ENCODE measurements at places on chromosomes 11 and 22.

DNA sequence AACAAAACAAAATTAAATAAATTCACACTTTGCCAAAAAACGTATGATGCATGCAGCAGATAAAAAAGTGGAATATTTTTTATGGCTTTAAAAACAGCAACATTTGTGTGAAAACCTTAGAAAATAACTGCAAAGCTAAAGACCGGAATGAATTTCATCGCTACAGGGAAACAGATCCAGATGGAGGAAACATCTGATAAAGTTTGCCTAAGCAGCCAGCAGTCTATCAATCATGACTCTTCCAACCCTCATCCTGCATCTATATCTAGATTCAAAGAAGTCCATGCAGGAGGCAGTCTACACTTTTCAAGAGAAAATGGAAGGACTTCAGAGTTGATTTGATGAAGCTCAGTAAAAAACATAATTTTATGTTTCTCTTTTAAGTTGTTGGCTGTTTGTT is 126.8 kb downstream of the SWAP70 start:
- no peak for DNase-seq

- no peak for DNase-seq
Measured at GRCh38 chr11:65712633-65713076, 603 bp downstream of the KAT5 start.

DNA sequence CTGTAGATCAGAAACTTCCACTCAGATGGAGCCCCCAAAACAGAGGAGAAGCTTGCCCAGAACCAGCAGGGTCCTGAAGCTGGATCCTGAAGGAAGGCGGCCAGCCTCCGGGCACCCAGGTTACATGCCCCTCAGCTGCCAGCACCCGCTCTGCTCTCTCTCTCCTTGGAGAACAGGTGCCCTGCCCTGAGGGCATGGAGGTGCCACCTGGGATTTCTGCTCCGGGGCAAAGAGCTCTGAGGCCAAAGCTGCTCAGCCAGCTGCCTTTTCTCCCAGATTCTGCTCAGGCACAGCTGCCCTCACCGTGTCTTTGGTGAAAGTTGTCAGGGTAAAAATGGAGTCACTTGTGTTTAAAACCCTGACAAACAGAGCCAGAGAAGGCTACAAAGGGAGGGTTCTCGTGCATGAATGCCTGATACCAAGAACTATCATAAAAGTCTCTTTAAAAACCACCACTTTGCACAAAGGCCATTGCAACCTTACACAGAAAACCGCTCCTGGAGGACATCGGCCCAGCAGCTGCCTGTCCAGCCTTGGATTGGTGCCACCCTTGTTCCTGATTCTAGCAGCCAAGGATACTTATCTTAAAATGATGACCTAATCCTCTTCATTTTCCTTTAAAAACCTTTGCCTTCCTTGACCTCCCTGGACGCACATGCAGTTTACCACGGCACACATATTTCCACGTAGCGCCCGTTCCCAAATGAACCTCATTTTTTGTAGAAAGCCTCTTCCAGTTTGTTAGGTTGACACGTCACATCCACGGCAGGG is 140.0 kb downstream of the CACNA1I start:
- no peak for DNase-seq

DNA sequence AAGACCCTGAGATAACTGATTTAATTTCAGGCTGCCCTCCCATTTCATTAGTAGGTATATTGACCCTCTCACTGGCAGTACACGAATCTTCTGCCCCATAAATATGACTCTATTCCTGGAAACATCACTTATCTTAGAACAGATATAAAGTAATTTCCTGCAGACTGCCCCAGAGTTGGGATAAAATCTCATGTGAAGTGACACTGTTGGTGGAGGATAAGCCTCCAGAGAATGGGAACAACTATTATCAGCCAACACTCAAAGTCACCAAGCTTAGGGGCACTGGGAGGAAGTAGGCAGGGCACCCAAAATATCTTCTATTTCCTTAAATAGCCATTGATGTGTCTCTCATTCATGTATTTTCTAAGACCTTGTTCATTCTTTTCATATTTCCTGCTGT is 8.2 kb downstream of the OR51B5 start:
- no peak for DNase-seq

- DNase-seq = no peak
Measured at GRCh38 chr11:77457340-77457739, 16.6 kb downstream of the PAK1 start.

GRCh38 chr11:14538271-14538925 is 18.2 kb upstream of the PSMA1 start:
- no peak for DNase-seq

DNA sequence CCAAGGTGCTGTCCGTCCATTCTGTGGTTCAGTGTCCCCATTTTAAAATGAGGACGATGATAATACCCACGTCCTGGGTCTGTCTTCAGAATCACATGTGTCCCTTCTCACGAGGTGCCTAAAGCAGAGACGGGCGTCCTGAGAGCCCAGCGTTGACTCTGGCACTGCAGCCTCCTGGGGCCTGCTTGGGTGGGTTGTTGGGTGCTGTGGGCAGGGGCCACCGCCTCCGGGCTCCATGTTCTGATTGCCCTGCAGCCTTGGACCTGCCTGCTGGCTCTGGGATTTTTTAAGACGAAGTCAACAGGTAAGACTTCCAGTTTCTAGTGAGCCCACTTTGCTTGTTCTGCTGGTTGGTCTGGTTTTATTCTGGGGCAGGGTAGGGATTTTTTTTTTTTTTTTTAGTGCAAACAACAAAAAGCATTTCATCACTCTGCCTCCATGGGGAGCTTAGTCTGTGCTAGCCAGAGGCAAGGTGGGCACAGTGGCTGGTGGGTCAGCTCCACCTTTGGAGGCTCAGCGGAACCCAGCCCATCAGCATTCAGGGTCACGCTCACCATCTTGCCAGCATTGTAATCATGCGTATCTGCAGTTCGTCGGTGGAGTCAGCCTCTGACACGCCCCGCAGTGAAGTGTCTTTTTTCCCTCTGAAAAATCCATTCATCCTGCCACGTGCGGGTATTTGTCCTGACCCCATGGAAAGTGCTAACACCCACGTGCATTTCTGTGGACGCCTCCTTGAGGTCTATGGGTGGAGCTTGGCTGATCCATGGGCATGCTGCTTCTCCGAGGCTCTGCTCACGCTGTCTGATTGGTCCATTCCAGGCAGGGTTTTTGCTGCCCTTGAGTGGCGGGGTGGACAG is 28.3 kb downstream of the NADSYN1 start:
- DNase-seq = no peak

- no peak for DNase-seq
Measured at GRCh38 chr11:94727819-94728218, 40.3 kb upstream of the AMOTL1 start.

GRCh38 chr22:43088627-43088983 is 586 bp downstream of the TTLL1 start:
- no peak for DNase-seq
